ENCODE measurements at places on chromosomes 3 and 15.
A peak's percentile ranks its signal among the peaks of the same experiment; 100 is the strongest.

DNA sequence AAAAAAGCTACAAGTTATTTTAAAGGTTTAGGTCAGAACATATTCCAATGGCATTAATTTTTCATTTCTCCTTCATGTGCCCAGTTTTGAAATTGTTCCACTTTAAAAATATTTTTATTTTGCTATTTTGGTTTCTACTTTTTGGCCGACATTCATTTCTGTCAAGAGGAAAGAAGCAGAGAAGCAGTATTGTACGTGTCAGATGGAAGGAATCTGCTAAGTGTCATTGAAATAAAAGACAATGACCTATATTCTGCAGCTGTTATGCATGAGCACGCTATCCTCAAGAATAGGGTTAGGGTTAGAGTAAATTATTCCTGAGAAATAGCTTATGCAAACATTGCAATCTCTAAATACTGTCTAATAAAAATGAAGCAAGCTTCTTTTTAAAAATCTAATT, 941.7 kb downstream of the TUSC7 start:
- no peak for DNase-seq

DNA sequence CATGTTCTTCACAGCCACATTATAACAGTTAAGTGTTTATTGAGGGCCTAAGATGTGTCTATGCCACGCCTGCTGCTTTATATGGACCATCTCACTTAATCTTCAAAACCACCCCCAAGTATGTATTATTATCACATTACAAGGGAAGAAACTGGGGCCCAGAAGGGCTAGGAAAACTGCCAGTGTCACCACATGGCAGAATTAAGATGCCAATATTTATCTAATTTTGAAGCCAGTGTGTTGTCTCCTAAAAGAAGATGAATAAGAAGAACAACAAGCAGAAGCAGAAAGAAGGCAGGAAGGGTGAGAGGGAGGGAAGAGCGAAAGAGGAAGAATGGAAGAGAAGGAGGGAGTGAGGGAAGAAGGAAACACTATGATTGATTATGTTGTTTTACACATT, 491.3 kb upstream of the IL12A start:
- DNase-seq, result no peak

- DNase-seq, result peak; percentile 85
Observed at GRCh38 chr3:136068708-136069107, 103.2 kb downstream of the PPP2R3A start.

DNA sequence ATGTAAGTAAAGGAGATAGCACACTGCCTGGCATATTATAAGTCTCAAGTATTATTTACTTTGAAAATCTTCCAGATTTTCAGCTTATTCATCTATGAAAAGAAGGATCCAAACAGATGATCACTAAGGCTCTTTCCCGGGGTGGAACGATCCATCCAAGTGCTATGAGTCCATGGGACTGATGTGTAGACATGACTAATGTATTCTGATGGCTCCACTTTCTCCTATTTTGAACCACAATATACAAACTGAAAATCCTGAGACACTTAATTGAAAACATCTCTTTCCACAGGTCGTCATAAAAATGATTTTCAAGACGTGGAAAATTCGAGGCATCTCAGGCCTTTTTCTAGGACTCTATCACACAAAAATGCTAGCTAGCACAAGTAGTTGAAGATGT, 33.4 kb upstream of the CHRM5 start:
- DNase-seq, result peak; percentile 83

- no peak for DNase-seq
Observed at GRCh38 chr15:29678504-29679034, 143.7 kb downstream of the TJP1 start.

- no peak for DNase-seq
Observed at GRCh38 chr3:54520060-54520459, 397.7 kb downstream of the CACNA2D3 start.

GRCh38 chr3:69321301-69322157, 64.4 kb downstream of the FRMD4B start:
- DNase-seq, result no peak

DNA sequence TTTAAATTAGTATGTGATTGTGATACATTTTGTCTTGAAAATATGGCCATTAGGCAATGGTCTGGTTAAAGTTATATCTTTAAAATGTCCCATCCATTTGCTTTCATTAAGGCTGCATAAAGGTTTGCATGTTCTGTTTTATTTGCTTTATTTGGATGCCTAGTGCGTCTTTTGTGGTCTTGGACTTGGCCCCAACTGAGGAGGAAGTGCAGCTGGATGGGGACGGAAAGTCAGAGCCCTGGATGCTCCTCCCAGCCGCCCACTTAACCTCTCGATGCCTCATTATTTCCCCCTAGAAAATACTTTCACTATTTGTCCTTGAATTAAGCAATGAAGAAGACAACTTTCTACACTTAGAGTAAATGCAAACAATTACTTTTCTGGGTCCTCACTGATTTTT, 898.2 kb downstream of the MCTP2 start:
- peak; percentile 2 for DNase-seq

DNA sequence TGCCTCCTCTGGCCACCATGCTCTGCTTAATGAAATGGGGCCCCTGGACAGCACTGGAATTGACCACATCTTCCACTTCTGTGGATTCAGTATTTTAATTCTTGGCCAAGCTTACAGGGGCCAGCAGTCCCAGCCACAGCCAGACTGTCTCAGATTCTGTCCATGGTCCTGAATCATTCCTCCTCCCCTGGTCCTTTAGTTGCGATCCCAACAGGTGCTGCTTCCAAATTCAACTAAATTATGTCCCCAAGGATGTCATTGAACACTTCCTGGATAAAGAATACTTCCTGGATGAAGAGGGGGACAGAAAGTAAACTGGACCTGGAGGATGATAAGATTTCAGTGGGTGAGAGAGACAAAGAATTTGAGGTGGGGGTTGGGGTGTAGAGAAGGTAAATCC, 111.1 kb upstream of the FOXB1 start:
- DNase-seq, result peak; percentile 6

DNA sequence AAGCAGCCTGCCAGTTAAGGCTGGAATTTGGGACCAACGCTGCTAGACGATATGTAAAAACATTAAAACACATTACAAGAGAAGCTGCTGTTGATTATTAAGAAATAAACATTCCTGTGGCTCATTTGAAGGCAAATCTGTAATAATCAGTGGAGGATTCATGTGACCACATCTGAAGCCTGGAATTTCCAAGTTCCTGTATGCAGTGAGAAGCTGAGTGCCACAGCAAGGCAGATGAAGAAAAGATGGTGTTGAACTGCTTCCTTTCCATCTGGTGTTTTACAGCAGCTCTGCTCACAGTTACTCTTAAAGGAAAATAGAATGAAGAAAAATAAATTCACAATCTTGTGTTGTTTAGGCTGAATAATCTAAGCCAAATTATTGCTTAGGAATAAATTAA, 139.3 kb upstream of the ROBO2 start:
- DNase-seq, result peak; percentile 22

DNA sequence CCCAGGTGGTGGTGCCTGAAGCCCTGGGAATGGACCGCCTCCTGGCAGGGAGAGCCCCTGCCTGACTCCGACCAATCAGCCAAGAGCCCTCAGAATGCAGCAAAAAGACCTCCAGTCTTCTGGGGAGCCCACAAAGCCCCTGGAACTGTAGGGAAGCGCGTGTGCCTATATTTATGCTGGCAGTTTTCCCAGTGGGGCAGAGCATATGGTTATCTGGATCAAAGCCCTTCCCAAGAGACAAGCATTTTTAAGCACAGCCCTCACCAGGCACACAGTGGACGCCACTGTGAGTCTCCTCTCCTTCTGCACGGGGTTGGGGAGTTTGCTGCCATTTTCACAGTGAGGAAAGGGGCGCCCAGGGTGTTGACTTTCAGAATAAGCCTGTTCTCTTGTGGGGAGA, 80.9 kb upstream of the RPL32 start:
- DNase-seq, result peak; percentile 31

GRCh38 chr3:186185194-186185787, 76.4 kb upstream of the ETV5 start:
- DNase-seq, result no peak

- peak; percentile 94 for DNase-seq
Observed at GRCh38 chr3:111859974-111860859, 1.2 kb downstream of the PHLDB2 start.

GRCh38 chr3:172309741-172310427, 138.4 kb downstream of the GHSR start:
- no peak for DNase-seq

- DNase-seq, result no peak
Observed at GRCh38 chr15:90053685-90054466, 48.4 kb downstream of the IDH2 start.

GRCh38 chr3:101850246-101851051, 1.1 kb downstream of the NFKBIZ start:
- DNase-seq, result peak; percentile 86

- peak; percentile 100 for DNase-seq
Observed at GRCh38 chr3:27533718-27534573, 49.8 kb upstream of the SLC4A7 start.

All from fibroblast of skin of right biceps (primary cell).